Activated naive CD8-positive, alpha-beta T cell treated with anti-CD3 and anti-CD28 coated beads, Interleukin-2, amount 50 U/mL, for 24 hours (primary cell): ENCODE measurements at places on chromosomes 12 and 14.

- H3K27ac ChIP-seq: peak overlapping the region; percentile 8
- peaks cover 2% of the 10 kb centered on the region for H3K27me3 ChIP-seq
- H3K4me3 ChIP-seq: peak overlapping the region; percentile 2
- H3K4me1 ChIP-seq: peaks cover 36% of the 10 kb centered on the region
- H3K36me3 ChIP-seq: no peaks in the 10 kb centered on the region
Measured at GRCh38 chr12:9364224-9365176, 156.3 kb upstream of the PZP start.

DNA sequence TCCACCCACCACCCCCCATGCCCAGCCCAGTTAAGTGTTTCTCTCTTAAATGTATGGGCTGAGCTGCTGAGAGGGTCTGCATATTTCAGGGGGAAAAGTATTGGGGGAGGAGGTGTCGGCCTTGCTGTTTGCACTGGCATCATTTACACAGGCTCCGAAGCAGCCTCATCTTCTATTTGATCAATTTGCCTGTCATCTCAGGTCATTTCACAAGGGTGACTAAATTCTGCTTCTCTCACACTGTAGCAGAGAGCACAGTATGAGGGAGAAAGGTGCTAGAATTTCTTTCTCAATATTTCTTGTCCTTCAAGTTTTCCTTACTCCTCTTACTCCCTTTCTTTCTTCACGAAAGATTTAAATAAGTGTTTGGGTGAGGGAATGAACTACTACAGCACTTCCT lies 135.9 kb downstream of the AACS start:
- H3K4me3 ChIP-seq: no peak overlapping the region
- H3K27ac ChIP-seq: no peak overlapping the region
- H3K4me1 ChIP-seq: no peaks in the 10 kb centered on the region

DNA sequence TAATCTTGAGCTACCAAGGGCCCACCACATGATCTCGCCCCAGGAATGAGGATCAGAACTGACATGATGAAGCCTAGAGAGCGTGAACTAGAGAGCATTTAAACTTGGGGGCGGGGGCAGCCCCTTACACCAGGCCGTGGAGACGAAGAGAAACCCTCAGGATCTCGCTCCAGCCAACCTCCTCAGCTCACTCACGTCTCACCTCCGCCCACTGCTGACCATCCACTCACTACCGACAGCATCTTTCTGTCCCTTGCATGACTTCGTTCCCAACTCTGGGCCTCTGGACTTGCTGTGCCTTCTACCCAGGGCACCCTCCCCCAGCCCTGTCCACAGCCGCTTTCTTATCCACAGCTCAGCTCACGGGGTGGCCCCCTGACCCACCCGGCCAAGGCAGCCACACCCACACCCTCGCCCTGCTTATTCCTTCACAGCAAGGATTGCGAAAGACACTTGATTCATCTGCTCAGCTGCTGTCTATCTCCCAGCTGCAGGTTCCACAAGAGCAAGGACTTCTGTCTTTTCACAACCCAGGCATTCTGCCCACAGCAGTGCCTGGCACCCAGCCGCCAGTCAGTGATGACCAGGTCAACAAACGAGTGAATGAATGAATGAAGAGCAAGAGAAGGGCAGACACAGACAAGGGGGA lies 6.4 kb downstream of the STX2 start:
- H3K27me3 ChIP-seq: no peaks in the 10 kb centered on the region
- H3K4me3 ChIP-seq: no peak overlapping the region
- DNase-seq: no peak
- H3K4me1 ChIP-seq: peaks cover 30% of the 10 kb centered on the region
- H3K27ac ChIP-seq: peak overlapping the region; percentile 40

DNA sequence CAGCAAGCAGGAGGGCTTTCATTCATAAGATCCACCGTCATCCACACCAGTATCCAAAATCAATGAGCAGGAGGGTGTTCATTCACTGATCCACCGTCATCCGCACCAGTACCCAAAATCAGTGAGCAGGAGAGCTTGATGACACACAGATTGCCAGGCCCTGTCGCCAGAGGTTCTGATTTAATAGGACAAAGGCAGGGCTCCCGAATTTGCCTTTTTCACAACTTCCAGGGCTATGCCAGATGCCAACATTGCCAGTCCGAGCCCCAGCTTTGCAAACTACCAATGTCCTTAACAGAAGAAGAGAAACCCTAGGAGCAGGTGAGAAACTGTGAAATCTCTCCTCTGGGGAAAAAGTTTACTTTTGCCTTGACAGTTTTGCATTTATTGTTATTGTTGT lies 115.0 kb downstream of the SLC15A4 start:
- no peak overlapping the region for H3K27ac ChIP-seq
- no peaks in the 10 kb centered on the region for H3K36me3 ChIP-seq
- no peak overlapping the region for H3K4me3 ChIP-seq
- H3K4me1 ChIP-seq: no peaks in the 10 kb centered on the region

GRCh38 chr12:132761032-132761920 lies at the start of gene ANKLE2:
Gene ANKLE2 (minus strand): TSS chr12:132761832. CDS start chr12:132761798, 34 bp downstream.
- peaks cover 2% of the 10 kb centered on the region for H3K27me3 ChIP-seq
- peak within 1 kb of the TSS; percentile 100 for H3K4me3 ChIP-seq

GRCh38 chr12:67884596-67884995 lies 104.7 kb upstream of the IFNG-AS1 start:
- DNase-seq: no peak
- H3K27me3 ChIP-seq: peaks cover 2% of the 10 kb centered on the region
- no peaks in the 10 kb centered on the region for H3K36me3 ChIP-seq
- H3K27ac ChIP-seq: no peak overlapping the region
- no peak overlapping the region for H3K4me3 ChIP-seq
- H3K4me1 ChIP-seq: peaks cover 12% of the 10 kb centered on the region
